ENCODE measurements at places on chromosomes 13 and 19. TPM values are rescaled to one million over a fixed set of nuclear protein-coding genes. Genes with fewer than 3 reads are reported as not detected.

The ZNF470 gene
- polyA plus RNA-seq = 12.5 TPM

The RASGRP4 gene
- polyA plus RNA-seq = not detected

The STOML3 gene
- not detected for polyA plus RNA-seq

The ZNF566 gene
- 4.7 TPM for polyA plus RNA-seq

The PRR36 gene
- polyA plus RNA-seq = 0.87 TPM

The TNFRSF19 gene
- 1.0 TPM for polyA plus RNA-seq

The ZNF136 gene
- polyA plus RNA-seq = 7.6 TPM

The RGS9BP gene
- polyA plus RNA-seq = 1.1 TPM

The CYP4F22 gene
- not detected for polyA plus RNA-seq

The ZNF682 gene
- polyA plus RNA-seq = 31.9 TPM

The ZNF90 gene
- 0.46 TPM for polyA plus RNA-seq

The RAB8A gene
- polyA plus RNA-seq = 14.8 TPM

The PDCD2L gene
- 12.2 TPM for polyA plus RNA-seq

The CYSLTR2 gene
- not detected for polyA plus RNA-seq

The CYP4F11 gene
- polyA plus RNA-seq = 0.89 TPM

The NCCRP1 gene
- 0.20 TPM for polyA plus RNA-seq

The HNRNPM gene
- 13.6 TPM for polyA plus RNA-seq

The HNRNPA1L2 gene
- polyA plus RNA-seq = 1.5 TPM

The IGFL4 gene
- 6.8 TPM for polyA plus RNA-seq

The ATP8B3 gene
- polyA plus RNA-seq = not detected

The LSR gene
- not detected for polyA plus RNA-seq

The CEACAM4 gene
- not detected for polyA plus RNA-seq

The CEACAM21 gene
- polyA plus RNA-seq = not detected

The CAPN12 gene
- polyA plus RNA-seq = 4.4 TPM

The SLC10A2 gene
- polyA plus RNA-seq = not detected

The TSSK6 gene
- polyA plus RNA-seq = not detected

The RYR1 gene
- polyA plus RNA-seq = 6.9 TPM

The LGALS14 gene
- polyA plus RNA-seq = not detected

The ODAD3 gene
- 0.99 TPM for polyA plus RNA-seq

The CEACAM20 gene
- not detected for polyA plus RNA-seq

Data from Purkinje cell (primary cell).